T-cell (primary cell): ENCODE measurements at places on chromosomes 2 and 18.
A peak's percentile ranks its signal among the peaks of the same experiment; 100 is the strongest.

DNA sequence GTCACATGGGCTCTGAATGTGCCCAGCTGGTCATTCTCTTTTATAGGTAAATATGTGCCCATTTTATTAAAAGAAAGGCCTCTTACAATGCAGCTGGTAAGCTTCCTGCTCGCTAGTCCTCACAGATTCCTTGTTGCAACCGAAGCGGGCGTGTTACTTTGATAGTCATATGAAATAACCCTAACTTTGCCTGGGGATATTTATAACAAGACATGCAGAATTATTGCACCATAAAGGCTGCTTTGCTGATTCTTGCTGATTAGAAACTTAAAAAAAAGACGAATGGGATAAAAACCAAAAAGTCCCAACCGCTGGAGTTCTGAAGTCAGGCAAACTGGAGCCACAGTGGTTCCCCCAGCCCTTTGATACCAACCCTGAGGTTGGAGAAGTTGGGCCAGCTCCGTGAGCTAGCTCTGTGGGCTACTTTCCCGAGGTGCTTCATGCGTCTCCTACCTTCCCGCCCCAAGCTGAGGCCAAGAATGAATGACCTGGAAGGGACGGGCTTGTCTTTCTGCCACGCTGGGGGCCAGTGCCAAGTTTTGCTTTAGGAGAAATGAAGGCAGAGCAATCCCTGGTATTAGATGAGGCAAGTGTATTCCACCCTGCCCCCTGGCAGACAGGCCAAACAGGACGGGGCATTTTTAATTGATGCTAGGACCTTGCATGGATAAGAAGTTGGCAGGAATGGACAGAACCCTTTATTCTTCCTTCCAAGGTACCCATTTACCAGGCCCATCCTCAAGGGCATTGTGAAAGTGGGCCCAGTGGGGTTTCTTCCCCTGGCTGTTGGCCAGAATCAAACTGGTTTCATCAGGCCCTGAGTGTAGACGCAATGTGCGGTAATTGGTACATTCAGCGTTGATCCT, 140.4 kb downstream of the KCTD1 start:
- no peaks in the 10 kb centered on the region for H3K27me3 ChIP-seq
- no peak for DNase-seq
- H3K27ac ChIP-seq: no peak overlapping the region

DNA sequence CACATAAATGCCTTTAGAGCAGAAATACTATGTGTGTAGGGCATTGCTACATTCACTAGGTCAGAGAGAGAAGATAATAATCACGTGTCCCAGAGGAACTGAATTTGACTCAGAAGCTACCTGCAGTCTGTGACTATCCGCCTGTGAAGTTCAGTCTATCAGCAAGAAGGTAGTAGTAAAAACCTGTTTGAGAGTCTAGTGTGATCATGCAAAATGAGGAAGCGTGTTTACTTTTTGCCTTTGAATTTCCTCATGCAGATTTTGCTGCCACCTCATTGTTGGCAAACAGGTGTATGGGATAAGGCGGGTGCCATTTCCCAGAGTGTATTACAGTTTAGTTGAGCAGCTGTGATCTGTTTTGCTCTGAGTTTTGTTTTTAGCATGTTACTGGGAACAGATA, 403.9 kb upstream of the FANCL start:
- H3K4me1 ChIP-seq: no peaks in the 10 kb centered on the region
- no peaks in the 10 kb centered on the region for H3K27me3 ChIP-seq
- H3K27ac ChIP-seq: no peak overlapping the region
- H3K4me3 ChIP-seq: no peak overlapping the region
- no peaks in the 10 kb centered on the region for H3K36me3 ChIP-seq
- no peak for DNase-seq

DNA sequence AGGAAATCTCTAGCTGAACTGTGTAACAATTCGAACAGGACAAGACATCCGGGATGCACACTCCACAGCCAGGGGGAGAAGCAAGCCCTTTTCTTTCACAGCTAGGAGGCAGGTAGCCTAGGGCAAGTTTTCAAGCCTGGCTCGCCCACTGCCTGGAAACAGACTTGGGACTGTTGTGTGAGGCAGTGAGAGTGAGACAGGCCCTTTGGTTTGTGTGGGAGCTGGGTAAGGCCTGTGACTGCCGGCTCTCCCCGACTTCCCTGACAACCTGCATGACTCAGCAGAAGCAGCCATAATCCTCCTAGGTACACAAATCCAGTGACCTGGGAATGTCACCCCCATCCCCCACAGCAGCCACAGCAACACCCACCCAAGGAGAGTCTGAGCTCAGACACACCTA, 179.7 kb downstream of the WDPCP start:
- no peak for DNase-seq
- H3K36me3 ChIP-seq: no peaks in the 10 kb centered on the region
- H3K27ac ChIP-seq: no peak overlapping the region
- no peaks in the 10 kb centered on the region for H3K4me1 ChIP-seq
- H3K4me3 ChIP-seq: no peak overlapping the region
- H3K27me3 ChIP-seq: no peaks in the 10 kb centered on the region

DNA sequence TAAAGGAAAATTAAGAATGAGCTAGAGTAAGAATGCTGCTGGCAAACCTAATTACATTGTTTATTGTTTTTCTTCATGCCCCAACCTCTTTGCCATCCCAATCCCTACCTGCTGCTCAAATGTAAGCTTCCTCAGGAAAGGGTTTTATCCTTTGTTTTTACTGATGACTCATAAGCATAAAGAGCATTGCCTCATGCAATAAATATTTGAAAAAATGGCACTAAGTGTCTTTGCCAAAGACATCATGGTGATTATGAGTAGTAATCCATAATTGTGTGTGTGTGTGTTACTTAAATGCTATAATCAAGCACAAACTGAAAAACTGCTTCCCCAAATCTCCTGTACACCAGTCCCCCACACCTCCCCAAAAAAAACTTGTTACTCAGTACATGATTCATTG, 53.4 kb downstream of the DNER start:
- H3K36me3 ChIP-seq: no peaks in the 10 kb centered on the region
- H3K4me3 ChIP-seq: no peak overlapping the region
- DNase-seq: no peak

- peak overlapping the region; percentile 53 for H3K27ac ChIP-seq
- H3K4me1 ChIP-seq: peaks cover 13% of the 10 kb centered on the region
- H3K36me3 ChIP-seq: no peaks in the 10 kb centered on the region
- DNase-seq: no peak
Measured at GRCh38 chr2:68362749-68363148, 2.3 kb upstream of the PLEK start.

GRCh38 chr2:62176801-62177200, 19.1 kb upstream of the B3GNT2 start:
- H3K27ac ChIP-seq: no peak overlapping the region
- no peak overlapping the region for H3K4me3 ChIP-seq
